ENCODE measurements at places on chromosomes 2 and 18.

GRCh38 chr2:239037559-239037910 is 189.7 kb downstream of the TWIST2 start:
- DNase-seq, result no peak

DNA sequence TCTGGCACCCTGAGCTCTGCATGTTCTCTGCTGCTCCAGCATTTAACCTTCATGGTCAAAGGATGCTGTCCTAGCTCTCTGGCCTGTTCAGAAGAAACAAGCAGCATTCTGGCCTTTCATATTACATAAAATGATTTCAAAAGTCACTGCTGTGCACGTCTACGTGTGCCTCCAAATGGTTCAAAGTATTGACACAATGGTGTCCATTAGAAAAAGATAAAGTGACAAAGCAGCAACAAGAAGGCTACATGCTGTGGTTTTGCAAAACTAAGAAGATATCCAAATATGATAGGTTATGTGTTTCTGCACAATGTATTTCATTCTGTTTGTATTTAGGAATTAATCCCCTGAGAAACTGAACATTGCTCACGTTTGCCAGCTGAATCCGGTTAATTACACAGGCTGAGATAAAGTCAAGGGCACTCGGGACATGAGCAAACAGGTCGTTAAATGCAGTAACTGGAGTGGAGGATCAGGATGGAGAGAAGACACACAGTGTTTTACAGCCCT is 258.5 kb downstream of the DOK6 start:
- DNase-seq, result no peak

DNA sequence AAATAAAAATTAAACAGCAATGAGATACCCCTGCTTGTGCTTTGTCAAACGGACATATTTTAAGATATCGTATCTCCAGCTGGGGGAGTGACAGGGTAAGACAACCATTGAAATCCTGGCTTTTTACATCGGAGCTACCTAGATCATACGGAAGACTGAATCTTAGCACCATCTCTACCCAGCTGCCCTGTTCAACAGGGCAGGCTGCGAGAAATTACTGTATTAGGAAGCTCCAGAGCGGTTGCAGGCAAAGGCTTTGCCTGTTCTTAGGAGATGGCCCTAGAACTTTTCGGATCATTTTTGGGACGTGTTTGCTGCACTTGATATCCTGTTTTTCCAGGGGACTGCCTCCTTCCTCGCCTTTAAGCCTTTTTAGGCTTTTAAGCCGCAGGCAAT is 2.0 kb upstream of the PRKCE start:
- no peak for DNase-seq

GRCh38 chr2:17912266-17912691 is 33.8 kb downstream of the KCNS3 start:
- no peak for DNase-seq

- DNase-seq, result no peak
These were observed 6.0 kb upstream of the ADRA2B start for GRCh38 chr2:96122391-96122790.

GRCh38 chr2:73260338-73260984 is 23.8 kb downstream of the FBXO41 start:
- no peak for DNase-seq

DNA sequence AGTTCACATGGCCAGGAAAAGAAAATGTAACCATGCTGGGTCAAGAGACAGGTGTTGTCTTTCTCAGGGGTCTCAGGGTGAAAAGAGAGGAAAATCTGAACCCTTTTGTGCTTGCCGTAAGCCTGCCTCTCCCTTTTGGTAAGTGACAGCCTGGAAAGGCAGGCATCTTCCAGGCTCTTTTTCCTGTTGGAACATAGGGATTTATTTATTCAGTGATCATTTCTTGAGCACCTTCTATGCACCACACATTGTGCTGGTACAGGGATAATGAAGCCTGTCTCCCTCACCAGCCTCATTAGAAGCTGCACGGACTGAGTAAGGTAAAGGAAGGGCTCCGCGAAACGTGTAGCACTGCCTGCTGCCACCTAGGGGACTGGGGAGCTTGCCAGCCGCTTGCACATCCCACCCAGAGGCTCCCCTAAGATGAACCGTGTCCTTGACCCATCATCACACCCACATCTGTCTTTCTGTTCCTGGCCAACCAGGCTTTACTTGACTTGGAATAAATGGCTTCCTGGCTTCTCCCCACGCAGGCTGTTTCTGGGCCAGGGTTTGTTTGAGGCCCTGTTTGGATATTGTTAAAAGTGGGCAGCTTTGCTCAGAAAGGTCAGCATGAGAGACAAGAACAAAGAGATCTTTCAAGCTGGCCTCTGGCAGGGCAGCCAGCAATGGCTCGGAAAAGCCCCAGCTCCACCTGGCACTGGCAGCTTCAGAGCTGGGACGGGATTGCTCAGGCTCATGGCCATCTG is 73.3 kb upstream of the MCFD2 start:
- no peak for DNase-seq

- no peak for DNase-seq
These were observed 57.5 kb downstream of the MYL12B start for GRCh38 chr18:3319399-3319798.

DNA sequence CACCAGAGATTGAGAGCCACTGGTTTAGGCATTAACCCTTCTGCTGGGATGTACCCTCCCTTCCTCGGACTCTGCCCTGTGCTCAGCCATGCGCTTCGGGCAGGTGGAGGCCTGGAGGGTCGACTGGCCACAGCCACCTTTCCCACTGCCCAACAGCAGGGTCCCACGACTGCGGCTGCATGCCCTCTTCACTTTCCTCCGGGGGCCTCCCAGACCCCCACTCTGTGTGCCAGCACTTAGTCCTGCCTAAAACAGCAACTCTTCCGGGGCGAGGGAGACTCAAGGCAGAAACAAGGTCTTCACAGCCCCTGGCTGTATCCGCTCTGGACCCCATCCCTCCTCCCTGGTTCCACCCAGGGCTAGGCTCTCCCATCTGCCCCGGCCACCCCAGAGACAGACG is 31.3 kb upstream of the BIN1 start:
- no peak for DNase-seq

GRCh38 chr2:196500686-196501431 is 138.7 kb upstream of the CCDC150 start:
- DNase-seq, result no peak

DNA sequence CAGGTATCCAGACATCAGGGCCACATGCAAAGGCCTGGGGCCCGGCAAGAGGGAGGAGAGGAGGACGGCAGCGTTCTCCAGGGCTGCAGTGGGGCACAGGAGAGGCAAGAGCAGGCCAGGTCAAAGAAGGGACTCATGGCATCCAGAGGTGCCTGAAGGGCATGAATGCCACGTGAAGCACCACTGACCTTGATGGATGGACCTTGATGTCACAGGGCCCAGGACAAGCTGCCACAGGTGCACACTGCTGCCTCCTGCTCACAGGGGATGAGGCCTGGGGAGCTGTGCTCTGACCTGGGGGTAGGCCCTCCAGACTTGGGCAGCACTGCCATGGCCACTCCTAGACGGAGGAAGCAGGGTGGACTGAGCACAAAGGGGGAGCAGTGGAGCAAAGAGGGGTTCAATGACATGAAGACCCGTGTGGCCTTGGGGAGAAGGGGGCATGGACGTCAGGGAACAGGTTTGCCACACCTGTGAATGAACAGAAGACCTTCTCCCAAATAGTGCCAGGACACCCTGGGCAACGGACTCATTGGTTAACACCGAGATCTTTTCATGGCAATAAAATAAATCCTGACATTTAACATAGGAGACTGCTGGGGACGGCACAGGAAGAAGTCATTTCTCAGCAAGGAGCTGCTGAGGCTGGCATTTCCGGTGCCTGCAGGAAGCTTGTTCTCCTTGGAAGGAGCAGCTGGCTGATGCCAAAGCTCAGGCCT is 65.6 kb downstream of the EMX1 start:
- DNase-seq, result no peak

GRCh38 chr18:9861933-9862332 is 23.8 kb upstream of the TXNDC2 start:
- no peak for DNase-seq

GRCh38 chr2:232831496-232831895 is 38.6 kb upstream of the SNORC start:
- DNase-seq, result no peak

GRCh38 chr2:165462443-165462842 is 7.1 kb upstream of the CSRNP3 start:
- DNase-seq, result no peak

GRCh38 chr18:75067996-75068645 is 140.8 kb downstream of the PTGR3 start:
- DNase-seq, result no peak

DNA sequence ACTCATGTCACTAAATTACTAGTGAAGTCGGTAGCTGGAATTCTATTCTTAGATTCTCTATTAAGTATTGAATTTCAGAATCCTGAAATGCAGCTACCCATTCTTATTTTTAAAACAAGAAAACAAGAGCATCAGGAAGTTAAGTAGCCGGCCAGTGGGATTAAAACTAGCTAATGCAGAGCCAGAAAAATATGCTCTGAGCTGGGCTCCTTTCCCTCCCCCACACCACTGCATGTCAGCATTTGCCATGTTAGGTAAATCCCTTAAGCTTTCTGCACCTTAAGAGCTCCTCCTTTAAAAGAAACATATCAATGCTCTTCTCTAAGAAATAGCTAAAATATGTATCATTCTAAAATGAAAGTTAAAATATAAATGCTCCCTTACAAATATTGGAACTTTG is 72.2 kb upstream of the MFF start:
- no peak for DNase-seq

DNA sequence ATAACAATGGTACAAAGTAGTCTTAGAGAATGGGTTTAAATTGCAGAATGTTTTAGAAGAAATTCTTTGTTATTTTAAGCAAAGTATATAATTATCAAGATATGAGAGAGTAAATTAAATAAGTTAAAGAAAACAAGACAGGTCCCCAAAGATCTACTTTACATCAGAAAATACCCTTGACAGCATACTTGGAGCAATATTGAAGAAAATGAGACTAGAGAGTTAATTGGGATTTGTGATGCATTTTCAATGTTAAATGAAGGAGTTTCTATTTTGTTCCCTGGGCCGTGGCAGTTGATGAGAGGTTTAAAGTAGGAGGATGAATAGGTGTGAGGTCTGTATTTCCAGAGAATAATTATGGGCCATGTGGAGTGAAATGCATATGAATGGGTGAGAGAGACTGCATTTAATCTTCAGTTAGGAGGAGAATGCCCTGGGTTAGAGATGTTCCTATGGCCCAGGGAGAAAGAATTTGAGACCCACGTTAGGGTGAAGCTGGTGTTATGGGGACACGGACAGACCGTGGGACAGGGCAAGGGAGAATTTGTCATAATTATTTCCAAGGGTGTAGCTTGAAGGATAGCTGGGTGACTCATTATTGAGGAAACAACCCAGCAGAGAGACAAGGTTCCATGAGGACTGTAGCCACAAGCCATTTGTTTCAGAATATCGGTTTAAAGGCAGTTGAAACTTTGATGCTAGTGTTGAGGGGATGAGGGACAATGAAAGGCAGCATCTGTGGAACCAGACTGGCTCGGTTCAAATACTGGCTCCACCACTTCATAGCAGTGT is 22.7 kb downstream of the MGAT5 start:
- no peak for DNase-seq

DNA sequence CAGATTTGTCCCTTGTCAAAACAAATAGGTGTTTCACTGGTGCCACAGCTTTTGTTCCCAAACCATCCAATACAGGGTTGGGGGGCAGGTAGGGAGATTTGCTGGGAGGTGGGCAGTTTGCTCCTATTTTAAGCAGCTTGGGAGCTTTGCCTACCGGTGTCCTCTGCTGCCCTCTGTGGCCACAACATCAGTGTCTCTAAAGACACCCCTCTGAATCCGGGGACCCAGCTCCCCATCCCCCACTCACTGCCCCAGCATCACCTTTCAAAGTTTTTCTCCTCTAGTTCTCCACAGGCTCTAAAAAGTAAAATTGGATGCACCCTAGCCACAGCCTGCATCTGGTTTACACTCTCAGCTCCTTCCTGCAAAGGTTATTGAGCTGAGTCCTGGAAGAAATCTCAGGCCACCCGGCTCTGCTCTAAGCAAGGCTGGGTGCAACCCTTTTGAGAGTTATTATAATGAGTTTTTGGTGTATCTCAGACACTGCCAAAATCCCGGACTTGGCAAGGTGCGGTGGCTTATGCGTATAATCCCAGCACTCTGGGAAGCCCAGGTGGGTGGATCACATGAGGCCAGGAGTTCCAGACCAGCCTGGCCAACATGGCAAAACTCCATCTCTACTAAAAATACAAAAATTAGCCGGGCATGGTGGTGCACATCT is 2.9 kb upstream of the EPAS1 start:
- DNase-seq, result no peak

GRCh38 chr2:64325477-64325851 is 128.5 kb upstream of the LGALSL start:
- DNase-seq, result no peak

DNA sequence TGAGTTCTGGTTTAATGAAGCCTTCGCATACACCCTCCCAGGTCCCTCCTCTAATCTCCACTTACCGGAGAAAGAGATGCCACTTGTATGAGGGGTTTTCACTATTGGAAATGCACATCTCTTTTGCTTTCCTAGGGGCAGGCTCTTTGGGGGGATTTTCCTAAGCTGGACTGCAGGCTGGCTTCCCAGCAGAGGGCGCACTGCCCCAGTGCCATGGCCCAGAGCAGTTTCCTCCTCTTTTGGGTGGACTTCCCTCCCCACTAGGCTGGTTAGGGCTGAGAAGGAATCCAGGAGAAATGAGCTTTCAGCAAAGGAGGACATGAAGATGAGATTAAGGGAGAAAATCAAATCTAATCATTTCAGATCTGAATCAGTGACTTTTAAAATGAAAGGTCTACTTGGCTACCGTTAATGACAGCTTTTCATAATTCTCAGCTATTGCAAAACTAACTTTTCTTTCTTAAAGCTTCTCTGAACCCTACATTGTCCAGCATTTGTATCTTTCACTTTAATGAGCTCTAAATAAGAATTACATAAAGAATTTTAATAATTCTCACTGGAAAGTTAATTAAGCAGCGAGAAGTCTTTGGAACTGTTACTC is 784.1 kb upstream of the FANCL start:
- no peak for DNase-seq

- DNase-seq, result no peak
These were observed 52.1 kb downstream of the NCK2 start for GRCh38 chr2:105796791-105797190.

- no peak for DNase-seq
These were observed 65.6 kb upstream of the COPS8 start for GRCh38 chr2:237020090-237020489.

GRCh38 chr2:238927746-238928519 is 80.0 kb downstream of the TWIST2 start:
- no peak for DNase-seq

DNA sequence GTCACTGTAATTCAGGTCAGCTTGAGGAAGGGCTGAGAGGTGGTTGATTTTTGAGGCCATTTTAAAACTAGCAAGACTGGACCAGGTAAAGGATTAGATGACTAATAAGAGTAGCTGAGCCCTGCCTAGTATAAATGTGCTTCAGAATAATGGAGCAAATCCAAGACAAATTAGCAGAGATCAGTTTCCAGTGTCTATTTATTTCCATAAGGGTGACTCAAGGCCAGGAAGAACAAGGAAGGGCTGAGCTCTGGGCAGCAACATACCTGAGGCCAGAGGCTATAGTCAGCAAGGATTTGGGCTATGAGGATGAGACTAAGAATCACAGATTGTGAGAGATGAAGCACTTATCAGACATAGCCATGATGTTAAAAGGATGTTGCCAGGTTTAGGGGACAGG is 339.0 kb upstream of the LRRTM1 start:
- no peak for DNase-seq

Data from activated CD4-positive, CD25-positive, alpha-beta regulatory T cell treated with anti-CD3 and anti-CD28 coated beads, Interleukin-2, amount 50 U/mL, for 72 hours (primary cell).